Breast epithelium (tissue), 4 donors: ENCODE measurements at places on chromosomes 5 and 9. TPM values are rescaled to one million over a fixed set of nuclear protein-coding genes. Genes with fewer than 3 reads are reported as not detected.

- H3K27ac ChIP-seq: no peak overlapping the region
- no peaks in the 10 kb centered on the region for H3K36me3 ChIP-seq
- H3K4me1 ChIP-seq: peaks cover 3% of the 10 kb centered on the region
- no peaks in the 10 kb centered on the region for H3K27me3 ChIP-seq
These were observed 13.1 kb downstream of the ROPN1L start for GRCh38 chr5:10454591-10455276.

DNA sequence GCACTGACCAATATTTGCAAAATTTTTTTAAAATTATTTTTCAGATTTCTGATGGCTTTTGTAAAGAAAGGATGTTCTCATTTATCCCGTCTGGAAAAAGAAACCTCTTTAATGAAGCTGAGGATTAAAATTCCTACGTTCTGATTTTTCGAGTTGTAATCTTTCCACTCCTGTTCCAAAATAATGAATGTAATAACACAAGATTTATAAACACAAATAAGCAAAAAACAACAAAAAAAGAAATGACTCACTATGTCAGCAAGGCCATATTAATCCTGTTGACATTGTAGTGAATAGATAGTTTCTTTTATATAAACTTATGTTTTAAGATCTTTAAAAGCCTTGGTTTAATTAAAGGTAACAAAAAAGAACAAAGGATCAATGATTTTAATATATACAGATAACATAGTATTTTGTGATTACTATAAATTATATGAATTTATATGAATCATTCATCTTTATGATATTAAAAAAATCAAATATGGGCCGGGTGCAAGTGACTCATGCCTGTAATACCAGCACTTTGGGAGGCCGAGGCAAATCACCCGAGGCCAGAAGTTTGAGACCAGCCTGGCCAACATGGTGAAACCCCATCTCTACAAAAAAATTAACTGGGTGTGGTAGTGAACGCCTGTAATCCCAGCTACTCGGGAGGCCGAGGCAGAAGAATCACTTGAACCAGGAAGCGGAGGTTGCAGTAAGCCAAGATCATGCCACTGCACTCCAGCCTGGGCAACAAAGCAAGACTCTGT is 336.6 kb upstream of the DAB2 start:
- no peaks in the 10 kb centered on the region for H3K4me1 ChIP-seq
- H3K4me3 ChIP-seq: no peak overlapping the region
- DNase-seq: no peak
- peak overlapping the region; percentile 81 for H3K27ac ChIP-seq
- H3K27me3 ChIP-seq: no peaks in the 10 kb centered on the region
- H3K36me3 ChIP-seq: no peaks in the 10 kb centered on the region

DNA sequence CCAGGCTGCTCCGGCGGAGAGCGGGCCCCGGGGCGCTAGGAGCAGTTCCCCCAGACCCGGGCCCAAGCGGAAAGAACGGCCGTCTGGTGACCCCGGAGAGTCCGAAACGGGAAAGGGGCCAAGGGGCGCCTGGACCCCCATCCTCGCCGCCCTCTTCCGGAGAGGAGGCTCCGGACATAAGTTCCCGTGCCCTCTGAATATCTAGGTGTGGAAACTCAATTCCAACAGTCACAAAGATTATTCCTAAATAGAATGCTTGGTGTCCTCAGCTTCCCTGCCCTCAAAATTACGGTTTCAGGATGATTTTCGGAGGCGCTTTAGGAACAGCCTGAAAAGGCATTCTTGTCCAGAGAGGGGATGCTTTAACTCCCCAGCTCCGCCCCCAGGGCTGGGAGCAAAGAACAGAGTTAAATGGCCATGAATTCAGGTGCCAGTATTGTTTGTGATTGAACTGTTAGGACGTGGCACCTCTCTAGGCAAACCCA is 681 bp upstream of the LHFPL2 start:
- H3K36me3 ChIP-seq: no peaks in the 10 kb centered on the region
- no peak for DNase-seq
- peak overlapping the region; percentile 97 for H3K27ac ChIP-seq
- H3K4me3 ChIP-seq: peak overlapping the region; percentile 83
- H3K4me1 ChIP-seq: no peaks in the 10 kb centered on the region
- no peaks in the 10 kb centered on the region for H3K27me3 ChIP-seq

- peaks cover 9% of the 10 kb centered on the region for H3K4me1 ChIP-seq
- no peaks in the 10 kb centered on the region for H3K36me3 ChIP-seq
These were observed 15.9 kb downstream of the DNLZ start for GRCh38 chr9:136347472-136348256.

DNA sequence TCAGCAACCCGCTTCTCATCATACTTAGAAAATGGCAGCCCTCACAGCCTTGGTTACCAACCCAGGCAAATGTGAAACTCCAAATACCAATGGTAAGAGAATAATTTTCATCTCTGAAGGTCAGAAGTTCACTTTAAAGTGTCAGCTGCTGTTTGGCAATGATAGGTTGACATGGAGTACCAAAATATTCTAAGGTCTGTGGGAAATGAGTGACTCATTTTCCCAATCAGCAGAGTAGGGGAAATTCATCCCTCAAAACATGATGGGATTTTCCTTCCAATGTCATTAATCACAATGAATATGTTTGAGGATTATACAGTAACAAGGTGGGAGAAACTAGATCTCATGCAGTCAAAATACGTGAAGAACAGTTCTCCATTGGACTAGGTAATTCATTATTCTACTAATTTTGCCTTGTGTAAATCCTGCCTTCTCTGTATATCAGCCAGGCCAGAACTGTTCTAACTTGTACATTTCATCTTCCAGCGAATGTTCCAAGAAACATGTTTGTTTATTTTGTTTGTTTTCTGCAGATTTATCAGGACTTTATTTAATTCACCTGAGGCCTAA is 53.1 kb upstream of the ERBIN start:
- no peaks in the 10 kb centered on the region for H3K4me1 ChIP-seq
- H3K27me3 ChIP-seq: no peaks in the 10 kb centered on the region
- no peaks in the 10 kb centered on the region for H3K36me3 ChIP-seq
- no peak for DNase-seq
- no peak overlapping the region for H3K27ac ChIP-seq

DNA sequence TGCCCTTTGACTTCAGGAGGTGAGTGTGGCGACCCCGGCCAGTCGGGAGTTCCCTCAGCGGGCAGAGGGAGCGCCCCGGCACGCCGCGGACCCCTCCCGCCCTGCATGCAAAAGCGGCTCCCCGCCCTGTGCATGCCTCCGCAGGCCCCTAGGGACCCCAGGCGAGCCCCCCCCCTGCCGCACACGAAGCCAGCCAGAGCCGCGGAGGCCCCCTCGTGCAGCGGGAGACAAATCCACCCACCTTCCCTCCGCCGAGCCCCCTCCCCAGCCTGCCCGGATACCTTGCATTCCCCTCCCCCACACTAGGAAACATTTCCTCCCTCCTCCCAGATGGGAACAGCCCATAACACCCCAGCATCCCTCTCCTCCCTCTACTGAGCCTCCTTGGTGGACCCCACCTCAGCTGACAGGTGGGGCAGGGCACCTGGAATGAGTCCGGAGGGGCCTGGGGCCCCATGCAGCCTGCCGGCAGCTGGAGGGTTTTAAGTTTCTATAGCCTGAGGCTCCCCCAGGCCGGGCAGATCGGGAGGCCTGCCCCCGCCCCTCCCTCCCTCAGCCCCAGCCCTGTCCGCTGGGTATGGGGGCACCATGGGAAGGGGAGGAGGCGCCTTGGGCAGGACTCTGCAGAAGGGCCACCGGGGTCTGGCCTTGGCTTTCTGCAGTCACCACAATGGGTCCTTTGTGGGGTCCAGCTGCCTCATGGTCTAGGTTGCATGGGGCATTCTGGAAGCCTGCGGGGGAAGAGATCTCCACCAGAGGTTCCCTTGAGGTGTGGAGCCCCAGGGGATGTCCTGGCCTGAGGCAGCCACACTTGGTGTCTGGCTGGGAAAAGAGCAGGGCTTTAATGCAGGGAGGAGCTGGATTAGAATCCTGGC is 601 bp downstream of the ERGIC1 start:
- peak overlapping the region; percentile 94 for H3K27ac ChIP-seq
- H3K4me1 ChIP-seq: peaks cover 5% of the 10 kb centered on the region
- no peak for DNase-seq
- H3K36me3 ChIP-seq: no peaks in the 10 kb centered on the region

DNA sequence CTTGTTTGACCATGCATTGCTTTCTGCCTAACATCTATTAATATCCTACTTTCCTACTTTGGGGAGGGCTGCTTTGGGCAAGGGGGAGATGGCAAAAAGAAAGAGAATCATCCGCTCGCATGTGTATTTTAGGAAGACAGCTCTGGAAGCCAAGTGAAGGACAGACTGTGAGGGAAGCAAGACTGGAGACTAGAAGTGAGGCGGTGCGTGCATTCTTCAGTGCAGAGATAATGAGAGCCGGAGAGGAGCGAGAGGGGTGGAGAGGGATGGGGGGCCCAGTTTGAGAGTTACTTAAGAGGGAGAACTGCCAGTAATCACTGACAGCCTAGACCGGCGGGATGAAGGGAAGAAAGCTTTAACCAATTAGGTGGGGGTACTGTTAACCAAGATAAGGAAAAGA is 151.7 kb upstream of the RAPGEF1 start:
- H3K27ac ChIP-seq: no peak overlapping the region
- H3K27me3 ChIP-seq: no peaks in the 10 kb centered on the region
- H3K4me1 ChIP-seq: no peaks in the 10 kb centered on the region

DNA sequence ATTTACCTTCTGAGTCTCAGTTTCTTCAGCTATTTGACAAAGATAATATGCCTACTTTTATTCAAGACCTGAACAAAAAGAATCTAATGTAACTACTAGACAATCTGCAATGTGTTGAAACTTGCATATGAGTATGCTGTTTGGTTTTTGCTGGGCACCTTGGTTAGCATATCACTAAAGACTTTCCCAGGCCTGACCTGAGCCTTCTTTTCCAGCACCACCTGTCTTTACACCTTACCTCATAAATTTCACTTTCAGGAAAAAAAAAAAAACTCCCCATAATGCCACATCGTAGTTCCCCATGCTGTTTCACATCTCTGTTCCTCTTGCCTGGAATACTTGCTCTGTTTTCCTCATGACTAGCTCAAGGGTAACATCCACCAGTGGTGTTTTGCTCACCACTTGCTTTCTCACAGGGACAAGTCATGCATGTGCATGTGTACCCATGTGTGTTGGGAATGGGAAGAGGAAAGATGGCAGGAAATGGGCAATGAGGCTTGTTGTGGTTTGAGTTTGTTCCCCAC is 45.6 kb upstream of the TLE4 start:
- H3K27ac ChIP-seq: no peak overlapping the region
- no peaks in the 10 kb centered on the region for H3K36me3 ChIP-seq
- no peak overlapping the region for H3K4me3 ChIP-seq
- H3K4me1 ChIP-seq: no peaks in the 10 kb centered on the region

- no peak overlapping the region for H3K27ac ChIP-seq
- no peaks in the 10 kb centered on the region for H3K27me3 ChIP-seq
- DNase-seq: no peak
- peaks cover 4% of the 10 kb centered on the region for H3K36me3 ChIP-seq
- no peaks in the 10 kb centered on the region for H3K4me1 ChIP-seq
These were observed 70.9 kb downstream of the TEX10 start for GRCh38 chr9:100281676-100282387.

GRCh38 chr9:101440714-101441230 is 5.2 kb upstream of the ALDOB start:
- H3K27me3 ChIP-seq: peaks cover 4% of the 10 kb centered on the region
- no peaks in the 10 kb centered on the region for H3K4me1 ChIP-seq
- H3K4me3 ChIP-seq: no peak overlapping the region
- DNase-seq: no peak
- H3K27ac ChIP-seq: no peak overlapping the region

PCDHB16 gene
- total RNA-seq: 11.8 TPM

DNA sequence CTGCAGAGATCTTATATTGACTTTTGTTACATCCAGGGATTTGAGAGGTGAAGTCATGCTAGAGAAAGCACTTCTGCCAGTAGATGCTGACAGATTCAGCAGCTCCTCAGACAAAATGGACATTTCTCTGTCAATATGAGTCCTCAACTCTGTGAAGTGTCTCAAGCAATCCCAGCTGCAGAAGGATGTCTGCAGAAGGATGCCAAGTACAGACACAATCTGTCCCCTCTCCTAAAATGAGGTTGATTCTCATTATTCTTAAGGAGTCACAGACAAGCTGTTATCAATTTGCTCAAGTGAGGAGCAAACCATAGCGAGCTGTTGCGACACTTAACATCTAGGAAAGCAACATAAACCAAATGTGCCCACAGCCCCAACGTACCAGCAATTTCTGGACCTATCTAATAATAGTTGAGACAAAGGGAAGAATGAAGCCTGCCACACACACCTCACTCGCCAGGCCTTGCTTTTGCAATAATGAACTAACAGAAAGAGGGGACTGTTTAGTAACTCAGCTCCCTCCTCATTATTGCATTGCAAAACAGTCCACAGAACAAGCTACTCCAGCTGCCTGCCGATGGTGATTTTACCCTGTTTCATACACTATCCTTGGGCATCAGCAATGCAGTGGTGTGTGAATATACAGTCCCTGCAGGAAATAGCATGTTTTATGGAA is 364.2 kb upstream of the PDE4D start:
- H3K36me3 ChIP-seq: no peaks in the 10 kb centered on the region
- H3K27ac ChIP-seq: no peak overlapping the region
- H3K4me1 ChIP-seq: no peaks in the 10 kb centered on the region
- no peak overlapping the region for H3K4me3 ChIP-seq
- DNase-seq: no peak
- H3K27me3 ChIP-seq: no peaks in the 10 kb centered on the region

GRCh38 chr9:109254317-109254716 is 66.5 kb downstream of the EPB41L4B start:
- H3K4me3 ChIP-seq: no peak overlapping the region
- no peaks in the 10 kb centered on the region for H3K27me3 ChIP-seq
- peak overlapping the region; percentile 72 for H3K27ac ChIP-seq
- H3K36me3 ChIP-seq: no peaks in the 10 kb centered on the region

SMC5 gene
- 23.4 TPM for total RNA-seq

SYK gene
- total RNA-seq: 11.8 TPM

- H3K27ac ChIP-seq: no peak overlapping the region
- DNase-seq: no peak
- H3K4me3 ChIP-seq: no peak overlapping the region
- no peaks in the 10 kb centered on the region for H3K36me3 ChIP-seq
- H3K4me1 ChIP-seq: no peaks in the 10 kb centered on the region
These were observed 228.5 kb downstream of the PAPPA start for GRCh38 chr9:116382053-116382452.

DNA sequence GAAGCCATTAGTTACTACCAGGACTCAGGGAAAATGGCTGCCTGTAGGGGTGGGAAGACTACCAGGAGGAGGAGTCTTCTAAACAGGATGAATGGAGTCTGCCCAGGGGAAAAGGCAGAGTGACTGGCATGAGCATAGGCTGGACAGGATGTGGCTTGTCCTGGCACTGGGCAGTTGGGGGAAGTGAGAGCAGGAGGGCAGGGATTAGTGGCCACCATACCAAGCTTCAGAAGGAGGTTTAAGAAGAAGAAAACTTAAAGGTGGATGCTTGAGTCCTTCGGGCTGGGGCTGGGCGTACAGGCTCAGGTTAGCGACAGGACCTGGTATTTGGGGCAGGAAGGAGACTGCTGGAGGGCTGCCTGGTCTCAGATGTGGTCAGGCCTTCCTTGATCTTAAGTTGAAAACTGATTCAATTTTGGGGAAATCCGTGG is 5.0 kb upstream of the NSD1 start:
- no peak overlapping the region for H3K27ac ChIP-seq
- no peaks in the 10 kb centered on the region for H3K27me3 ChIP-seq
- no peak for DNase-seq
- H3K4me3 ChIP-seq: no peak overlapping the region
